ENCODE measurements at places on chromosomes 3 and 15.

DNA sequence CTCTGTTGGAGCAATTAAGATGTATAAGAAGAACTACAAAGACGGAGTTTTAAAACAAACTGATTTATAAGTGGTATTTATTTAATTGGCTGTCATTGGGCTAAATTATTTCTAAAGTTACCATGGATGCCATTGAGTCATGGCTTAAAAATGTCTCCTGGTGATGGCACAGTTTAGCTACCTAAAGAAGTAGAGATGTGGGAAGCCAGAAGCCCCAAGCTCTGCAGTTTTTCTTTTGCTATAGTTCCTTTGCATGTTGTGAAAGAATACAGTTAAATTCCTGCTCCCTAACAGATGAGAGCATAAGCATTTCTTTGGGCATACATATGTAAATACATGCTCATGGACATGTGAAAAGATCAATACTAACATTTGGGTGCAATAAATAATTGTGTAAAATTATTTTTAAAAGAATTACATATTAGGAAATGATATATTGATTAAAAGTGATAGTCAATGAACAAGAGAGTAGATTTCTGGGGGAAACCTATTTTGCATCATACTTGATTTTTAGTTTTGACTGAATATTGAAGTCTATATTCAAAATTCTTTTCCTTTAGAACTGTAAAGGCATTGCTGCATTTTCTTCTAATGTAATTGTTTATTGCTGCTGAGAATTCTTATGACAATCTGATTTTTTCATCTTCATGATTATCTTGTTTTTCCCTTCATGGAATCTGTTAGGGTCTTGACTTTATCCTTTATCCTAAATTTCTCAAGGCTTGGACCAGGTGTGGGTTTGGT lies 2.1 kb downstream of the OPA1 start:
- DNase-seq, result no peak

DNA sequence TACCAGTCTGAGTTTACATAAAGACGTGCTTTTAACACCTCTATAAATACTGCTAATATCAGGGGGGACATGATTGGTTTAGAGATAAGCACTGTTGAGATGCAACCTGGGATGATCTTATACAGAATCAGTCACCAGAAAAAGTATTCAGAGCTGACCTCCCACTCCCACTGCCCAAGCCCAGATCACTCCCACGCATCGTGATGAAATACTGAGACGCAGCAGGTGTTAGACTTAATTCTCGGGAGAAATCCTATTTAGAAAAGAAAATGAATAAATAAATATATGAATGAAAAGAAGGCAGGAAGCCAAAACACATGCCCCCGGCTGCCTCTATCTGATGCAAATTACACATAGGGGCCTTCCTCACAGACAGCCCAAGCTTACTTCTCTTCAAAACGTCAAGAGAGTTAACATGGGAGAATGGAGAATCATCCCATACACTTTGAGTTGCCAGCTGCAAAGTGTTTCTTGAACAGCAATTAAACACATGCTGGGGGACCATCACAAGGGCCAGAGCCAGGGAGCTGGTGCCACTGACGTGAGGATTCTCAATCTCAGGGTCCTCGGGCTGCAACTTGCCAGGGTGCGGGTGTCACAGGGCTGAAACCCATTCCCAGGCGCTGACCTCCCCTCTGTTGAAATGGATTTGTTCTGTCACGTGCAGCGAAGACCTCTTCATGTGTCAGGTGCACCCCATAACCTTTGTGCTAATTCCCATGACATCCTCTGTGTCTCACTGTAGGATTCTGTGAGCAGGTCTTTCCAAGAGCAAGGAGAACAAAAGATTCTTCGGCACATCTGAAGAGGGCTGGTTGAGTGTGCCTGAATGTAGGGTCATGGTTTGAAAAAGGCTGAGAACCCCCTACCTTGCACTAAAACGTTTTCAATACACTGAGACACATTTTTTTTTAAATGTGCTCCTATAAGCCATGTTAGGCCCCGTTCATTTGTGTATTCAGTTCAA lies 764.2 kb upstream of the ARRDC4 start:
- no peak for DNase-seq

DNA sequence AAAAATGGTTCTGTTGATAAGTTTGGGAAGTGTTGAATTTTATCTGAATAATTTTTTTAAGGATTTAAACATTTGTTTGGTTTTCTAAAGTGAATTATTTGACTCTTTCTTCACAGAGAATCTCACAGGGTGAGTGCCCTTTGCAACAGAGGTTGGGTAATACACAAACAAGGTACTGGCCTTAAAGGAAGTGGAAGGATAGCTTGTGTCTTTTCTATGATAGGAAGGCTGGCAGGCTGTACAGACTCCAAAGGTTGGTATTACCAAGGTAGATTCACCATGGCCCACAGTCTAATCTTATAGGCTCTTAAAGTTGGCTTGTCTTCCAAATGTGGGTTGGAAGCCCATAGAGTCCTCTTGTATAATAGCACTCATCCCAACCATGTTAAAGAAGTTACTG lies 311.5 kb downstream of the SV2B start:
- DNase-seq, result no peak

DNA sequence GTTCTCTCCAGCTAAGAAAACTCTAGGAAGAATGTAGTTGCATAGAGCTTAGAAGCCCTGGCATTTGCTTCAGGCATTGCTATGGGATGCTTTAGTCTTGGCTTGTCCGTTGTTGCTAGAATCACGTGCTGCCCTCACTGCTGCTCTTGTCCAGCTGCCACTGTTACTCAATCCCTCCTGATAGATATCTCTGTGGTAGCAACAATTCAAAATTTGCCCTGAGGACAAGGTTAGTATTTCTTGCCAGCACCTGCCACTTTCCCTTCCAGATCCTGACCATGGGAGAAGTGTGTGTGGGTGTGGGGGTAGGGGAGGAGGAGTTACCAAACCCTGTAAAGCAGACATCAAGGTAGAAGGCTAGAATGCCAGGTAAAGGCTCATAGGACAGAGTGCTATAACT lies 113.8 kb downstream of the PPM1L start:
- no peak for DNase-seq

- no peak for DNase-seq
These were observed at the start of gene MINAR1 for GRCh38 chr15:79431636-79432344. TSS of gene MINAR1 (plus strand) at chr15:79432336. CDS start at chr15:79456148, 23,812 bp downstream.

GRCh38 chr3:138686771-138687221 lies 78.2 kb downstream of the FAIM start:
- DNase-seq, result no peak

- DNase-seq, result no peak
These were observed 90.8 kb downstream of the ZPLD1 start for GRCh38 chr3:102525624-102526023.

DNA sequence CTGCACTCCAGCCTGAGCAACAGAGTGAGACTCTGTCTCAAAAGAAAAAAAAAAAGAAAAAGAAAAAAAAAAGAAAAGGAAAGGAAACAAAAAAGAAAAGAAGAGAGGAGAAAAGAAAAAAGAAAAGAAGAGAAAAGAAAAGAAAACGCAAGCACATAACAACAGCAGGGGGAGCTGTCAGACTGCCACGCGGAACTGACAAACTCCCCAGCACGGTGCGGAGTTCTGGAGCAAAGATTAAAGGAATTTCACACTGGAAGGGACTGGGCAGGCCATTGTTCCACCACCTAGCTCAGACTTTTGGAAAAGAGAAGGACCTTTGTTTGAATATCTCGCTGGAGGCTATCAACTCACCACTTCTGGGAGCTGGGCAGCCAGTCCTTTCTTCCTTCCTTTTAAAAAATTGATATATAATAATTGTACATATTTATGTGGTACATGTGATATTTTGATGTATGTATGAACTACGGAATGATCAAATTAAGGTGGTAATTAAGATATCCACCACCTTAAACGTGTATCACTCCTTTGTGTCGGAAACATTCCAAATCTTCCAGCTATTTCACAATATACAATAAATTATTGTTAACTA lies 40.5 kb downstream of the DPPA2 start:
- no peak for DNase-seq

- DNase-seq, result no peak
These were observed 119.3 kb upstream of the DAZL start for GRCh38 chr3:16724487-16724886.

DNA sequence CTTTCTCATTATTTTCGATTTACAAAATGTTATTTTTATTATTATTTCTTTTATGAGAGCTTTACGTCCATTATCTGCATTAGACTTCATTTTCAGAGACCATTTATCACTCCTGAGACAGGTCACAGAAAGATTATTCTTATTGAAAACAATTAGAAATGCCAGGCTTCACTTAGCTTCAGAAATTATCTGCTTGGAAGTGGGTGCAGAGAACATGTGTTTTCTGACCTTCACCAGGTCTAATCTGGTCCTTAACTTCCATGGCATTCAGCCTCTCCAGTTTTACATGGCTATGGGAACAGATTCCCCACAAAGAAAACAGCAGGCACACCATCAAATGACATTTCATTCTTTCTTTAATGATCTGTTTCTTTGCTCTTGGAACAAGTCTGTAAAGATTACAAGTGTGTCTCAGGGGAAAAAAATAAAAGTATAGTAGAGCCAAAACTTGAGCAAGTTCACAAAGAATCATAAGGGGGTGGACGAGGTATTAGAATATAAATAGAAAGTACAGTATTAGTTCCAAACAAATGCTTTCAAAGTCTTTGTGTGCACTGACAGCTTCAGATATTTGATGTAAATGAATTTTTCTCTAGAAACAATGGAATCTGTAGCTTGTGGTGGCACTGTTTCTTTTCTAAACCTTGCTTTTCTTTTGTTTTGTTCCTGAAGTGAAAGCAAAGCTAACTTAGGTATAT lies 294.2 kb upstream of the MEIS2 start:
- no peak for DNase-seq

- no peak for DNase-seq
These were observed 322.6 kb upstream of the NECTIN3 start for GRCh38 chr3:110749006-110749405.

- DNase-seq, result no peak
These were observed 258.6 kb downstream of the KLF13 start for GRCh38 chr15:31585240-31585639.

GRCh38 chr3:154775821-154776548 lies 304.1 kb upstream of the MME start:
- DNase-seq, result no peak

GRCh38 chr3:15501126-15501525 lies 20.4 kb downstream of the COLQ start:
- no peak for DNase-seq

DNA sequence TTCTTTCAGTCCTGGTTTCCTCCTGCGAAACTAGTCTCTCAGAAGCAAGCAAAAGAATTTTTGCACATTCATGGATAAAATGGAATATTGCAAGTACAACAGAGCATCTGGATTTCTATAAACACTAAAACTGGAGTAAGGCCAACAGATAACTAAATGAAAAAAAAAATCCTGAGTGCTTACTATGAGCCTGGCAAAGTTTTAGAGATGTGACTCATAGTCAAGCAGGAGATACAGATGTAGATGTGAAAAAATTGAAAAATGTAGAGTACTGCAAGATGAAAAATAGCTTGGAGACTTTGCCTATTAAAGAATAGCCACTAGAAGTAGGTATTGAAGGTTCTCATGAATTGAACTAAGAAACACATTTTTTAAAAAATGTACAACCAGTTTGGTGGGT lies 397.4 kb downstream of the OTOL1 start:
- no peak for DNase-seq

- peak; percentile 56 for DNase-seq
These were observed 46.3 kb downstream of the GABRG3 start for GRCh38 chr15:27017168-27017809.

DNA sequence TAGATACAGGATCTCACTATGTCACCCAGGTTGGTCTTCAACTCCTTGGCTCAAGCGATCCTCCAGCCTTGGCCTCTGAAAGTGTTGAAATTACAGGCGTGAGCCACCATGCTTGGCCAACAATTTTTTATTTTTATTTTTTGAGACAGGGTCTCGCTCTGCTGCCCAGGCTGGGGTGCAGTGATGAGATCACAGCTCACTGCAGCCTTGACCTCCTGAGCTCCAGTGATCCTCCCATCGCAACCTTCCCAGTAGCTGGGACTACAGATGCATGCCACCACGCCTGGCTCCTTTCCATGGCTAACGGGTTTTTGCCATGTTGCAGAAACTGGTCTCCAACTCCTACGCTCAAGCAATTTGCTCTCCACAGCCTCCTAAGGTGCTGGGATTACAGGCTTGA lies 20.2 kb upstream of the PIK3CB start:
- no peak for DNase-seq

GRCh38 chr3:144586382-144586781 lies 614.8 kb downstream of the DIPK2A start:
- no peak for DNase-seq

GRCh38 chr3:49903451-49904424 lies at the start of gene MST1R:
TSS of gene MST1R (minus strand) at chr3:49903873. CDS start at chr3:49903609, 264 bp downstream.
- no peak for DNase-seq

DNA sequence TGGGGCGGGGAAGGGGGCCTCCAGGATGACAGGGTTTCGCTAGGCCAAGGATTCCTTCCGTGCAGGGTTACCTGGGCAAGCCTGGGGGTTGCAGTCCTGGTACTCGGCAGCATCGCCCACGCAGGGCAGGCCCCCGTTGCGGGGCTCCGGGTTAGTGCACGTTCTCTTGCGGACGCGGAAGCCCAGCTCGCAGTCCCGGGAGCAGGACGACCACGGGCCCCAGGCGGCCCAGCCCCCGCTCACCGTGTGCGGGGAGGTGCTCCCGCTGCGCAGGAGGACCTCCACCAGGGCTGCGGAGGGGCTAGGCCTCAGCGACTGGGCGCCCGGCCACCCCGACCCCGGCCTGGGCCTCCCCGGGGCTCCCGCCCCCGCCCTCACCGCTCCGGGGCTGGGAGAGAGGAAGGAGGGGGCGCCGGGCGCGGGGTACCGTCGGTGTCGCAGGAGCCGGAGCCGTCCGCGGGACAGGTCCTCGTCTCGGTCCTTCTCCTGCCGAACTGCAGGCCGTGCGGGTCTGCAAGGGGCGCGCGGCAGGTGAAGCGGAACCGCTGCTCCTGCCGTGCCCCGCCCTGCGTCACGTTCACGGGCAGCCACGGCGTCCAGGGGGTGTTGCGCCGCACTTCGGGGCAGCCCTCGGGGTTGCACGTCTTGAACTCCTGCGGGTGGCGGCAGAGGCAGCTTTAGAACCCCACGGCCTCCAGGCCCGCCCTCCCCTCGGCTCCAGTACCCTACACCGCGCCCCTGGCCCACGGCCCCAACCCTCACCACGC lies 114.6 kb downstream of the SEMA5B start:
- DNase-seq, result no peak

GRCh38 chr3:72413228-72413627 lies 435.0 kb downstream of the SHQ1 start:
- DNase-seq, result no peak

DNA sequence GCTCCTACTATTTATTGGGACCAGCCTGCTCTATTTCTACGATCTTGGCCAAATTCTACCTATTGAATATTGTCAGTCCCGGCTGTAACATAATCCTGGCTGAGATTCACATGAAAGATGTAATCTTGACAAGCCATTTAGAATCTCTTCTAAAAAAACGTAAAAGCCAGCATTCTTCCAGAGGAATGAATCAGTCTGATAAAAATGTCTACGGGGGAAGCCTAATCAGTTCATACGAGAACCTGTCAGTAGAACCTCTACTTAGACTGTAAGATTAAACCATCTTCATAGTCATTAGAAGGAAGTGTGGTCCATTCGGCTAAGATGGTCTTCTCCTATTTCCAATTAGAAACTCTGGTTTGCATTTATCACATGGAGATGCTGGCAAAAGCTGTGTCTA lies 147.2 kb upstream of the WNT5A start:
- DNase-seq, result no peak

Data from right renal cortex interstitium (tissue), 3 donors.